Non-pigmented ciliary epithelial cell (primary cell): ENCODE measurements at places on chromosomes 11 and 22.

DNA sequence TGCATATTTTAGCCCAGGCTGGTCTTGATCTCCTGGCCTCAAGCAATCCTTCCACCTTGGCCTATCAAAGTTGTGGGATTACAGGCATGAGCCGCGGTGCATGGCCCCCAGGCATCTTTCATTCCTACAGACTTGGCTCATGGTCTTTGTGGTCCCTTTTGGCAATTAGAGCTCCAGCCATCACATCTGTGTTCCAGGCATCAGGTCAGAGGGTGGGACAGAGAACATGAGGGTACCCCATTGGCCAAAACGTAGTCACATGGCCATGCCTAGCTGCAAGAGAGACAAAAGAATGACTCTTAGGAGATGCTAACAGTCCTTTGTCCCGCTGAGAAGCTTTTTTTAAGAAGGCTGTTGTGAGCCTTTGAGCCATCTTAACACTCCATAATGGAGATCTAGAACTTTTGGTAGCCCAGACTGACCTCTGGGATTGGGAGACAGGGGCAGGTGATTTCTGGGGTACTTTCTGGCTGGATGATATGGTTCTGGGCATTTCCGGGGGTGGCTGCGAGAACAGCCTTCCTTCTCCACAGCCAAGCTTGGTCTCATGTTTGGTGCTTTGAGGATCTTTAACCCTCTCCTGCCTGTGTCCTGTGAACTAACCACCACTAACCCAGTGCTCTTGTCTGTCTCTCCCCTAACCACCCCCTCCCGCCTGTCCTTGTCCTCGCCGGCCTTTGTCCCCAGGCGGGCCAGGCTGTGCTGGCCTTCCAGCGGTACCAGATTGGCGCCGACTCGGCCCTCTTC, 18.4 kb upstream of the TAB1 start:
- no peak for DNase-seq

DNA sequence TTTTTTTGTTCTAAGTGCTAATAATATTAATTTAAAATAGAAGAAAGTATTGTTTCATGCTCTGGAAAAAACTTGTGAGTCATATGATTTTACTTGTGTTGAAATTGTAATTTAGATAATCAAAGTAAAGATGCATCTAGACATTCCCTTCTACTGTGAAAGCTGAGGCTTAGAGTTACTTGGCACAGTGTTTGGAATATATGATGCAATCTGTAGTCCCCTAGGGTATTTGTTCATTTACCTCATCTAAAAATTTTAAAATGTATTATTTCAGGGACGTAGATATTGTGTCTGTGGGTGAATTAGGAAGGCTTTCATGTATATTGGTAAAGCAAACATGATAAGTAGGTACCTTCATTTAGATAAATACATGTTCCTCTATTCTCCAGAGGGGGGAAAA, 793.5 kb upstream of the CNTN5 start:
- no peak for DNase-seq

- no peak for DNase-seq
Measured at GRCh38 chr11:130886704-130887103, 29.6 kb downstream of the SNX19 start.

DNA sequence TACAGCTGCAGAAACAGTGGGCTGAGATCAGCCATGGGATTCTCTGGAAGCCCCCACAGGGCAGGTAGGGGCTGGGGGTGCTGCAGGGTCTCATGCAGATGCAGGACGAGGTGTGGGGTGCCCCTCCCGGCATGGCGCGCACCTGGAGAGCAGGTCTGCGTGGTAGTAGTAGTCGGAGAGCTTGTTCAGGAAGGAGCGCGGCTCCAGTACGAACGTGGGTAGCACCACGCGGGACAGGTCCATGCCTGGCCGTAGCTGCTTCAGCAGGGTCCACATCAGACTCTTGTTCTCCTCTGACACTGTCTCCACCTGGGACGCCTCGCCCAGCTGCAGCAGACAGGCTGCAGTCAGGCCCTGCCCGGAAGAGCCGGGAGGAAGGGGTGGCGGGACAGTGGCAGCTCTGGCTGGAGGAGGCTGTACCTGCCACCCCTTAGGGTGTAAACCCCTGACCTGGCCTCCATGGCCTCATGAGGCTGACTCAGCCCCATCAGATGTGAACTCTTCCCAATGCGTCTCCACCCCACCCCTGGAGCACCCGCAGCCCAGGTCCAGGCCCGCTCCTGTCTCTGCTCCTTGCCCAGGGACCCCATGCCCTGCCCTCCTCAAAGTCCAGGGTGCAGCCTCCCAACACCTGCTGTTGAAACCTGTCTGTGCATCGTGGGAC, 47.0 kb upstream of the CARS1 start:
- DNase-seq: no peak

GRCh38 chr11:59822989-59823566, 12.5 kb upstream of the MRPL16 start:
- DNase-seq: no peak

GRCh38 chr22:20128902-20129746, 2.5 kb upstream of the ZDHHC8 start:
- no peak for DNase-seq

- DNase-seq: no peak
Measured at GRCh38 chr22:42208362-42208761, 62.1 kb downstream of the TCF20 start.

DNA sequence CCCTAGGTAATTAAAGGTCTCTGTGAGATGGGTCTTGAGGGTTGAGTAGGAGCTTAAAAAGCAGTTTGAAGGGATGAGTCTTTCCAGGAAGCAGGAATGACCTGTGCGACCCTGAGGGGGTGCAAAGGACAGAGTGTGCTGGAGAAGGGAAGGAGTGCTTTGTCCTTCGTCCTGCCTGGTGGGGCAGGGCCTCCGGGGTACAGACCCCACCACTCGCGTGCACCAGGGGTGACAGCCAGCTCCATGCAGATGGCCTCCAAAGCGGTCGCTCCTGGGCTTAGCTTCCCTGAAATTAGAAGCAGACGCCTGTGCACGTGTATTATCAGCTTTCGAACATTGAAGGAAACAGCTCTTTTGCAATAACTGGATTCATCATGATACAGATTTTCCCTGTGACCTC, 959.8 kb downstream of the BRD1 start:
- no peak for DNase-seq

DNA sequence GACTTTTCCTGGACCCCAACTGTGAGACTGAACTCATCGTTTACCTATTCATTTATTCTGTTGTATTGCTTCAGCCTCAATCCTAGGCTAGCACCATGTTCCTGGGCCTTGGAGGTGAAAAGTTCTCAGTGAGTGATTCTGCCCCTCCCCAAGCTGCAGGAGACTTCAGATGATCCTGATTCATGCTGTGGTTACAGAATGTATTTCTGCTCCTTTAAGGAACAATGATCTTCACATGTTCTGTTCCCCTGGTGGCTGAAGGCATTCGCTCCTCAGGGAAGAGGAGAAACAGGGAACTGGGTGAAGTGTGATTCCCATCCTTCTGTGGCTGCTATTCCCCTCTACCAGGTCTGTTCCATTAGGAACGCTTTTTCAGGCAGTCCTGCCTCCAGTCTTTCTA, 2.4 kb downstream of the OR52E1 start:
- no peak for DNase-seq

GRCh38 chr22:28426346-28427132, 253.1 kb downstream of the TTC28 start:
- DNase-seq: no peak

- no peak for DNase-seq
Measured at GRCh38 chr11:66189031-66189745, 79.3 kb upstream of the RAB1B start.

- no peak for DNase-seq
Measured at GRCh38 chr11:68998390-68998911, 14.6 kb downstream of the MRGPRF start.

DNA sequence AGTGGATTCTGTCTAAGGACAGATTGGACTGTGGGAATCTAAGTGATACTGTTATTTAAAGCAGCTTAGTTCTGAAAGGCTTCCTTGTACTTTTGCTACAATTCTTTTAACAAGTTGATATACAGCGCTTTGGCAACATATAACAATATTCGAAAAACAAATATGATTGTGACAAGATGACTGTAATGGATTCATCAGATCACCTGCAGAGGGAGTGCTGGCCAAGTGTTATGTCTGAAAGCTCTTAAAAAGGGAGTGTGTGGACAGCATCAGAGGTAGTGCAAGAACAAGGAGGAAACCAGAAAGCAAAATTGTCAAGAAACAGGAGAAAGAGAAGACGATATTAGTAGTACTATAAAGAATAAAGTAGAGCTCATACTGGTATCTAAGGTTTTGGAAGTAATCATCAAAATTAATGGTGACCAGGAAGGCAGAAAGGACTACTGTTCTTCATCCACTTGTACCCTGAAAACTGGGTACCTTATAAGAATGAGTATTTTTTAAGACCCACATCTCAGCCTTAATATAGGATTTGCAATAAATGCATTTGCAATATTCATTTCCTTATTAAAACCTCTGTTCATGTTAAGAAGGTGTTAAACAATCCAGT, 1112.0 kb upstream of the CCDC90B start:
- DNase-seq: no peak

GRCh38 chr11:72573072-72573854, 101.0 kb downstream of the PDE2A start:
- no peak for DNase-seq

- DNase-seq: no peak
Measured at GRCh38 chr11:2445746-2446551, 1.1 kb downstream of the KCNQ1 start.

DNA sequence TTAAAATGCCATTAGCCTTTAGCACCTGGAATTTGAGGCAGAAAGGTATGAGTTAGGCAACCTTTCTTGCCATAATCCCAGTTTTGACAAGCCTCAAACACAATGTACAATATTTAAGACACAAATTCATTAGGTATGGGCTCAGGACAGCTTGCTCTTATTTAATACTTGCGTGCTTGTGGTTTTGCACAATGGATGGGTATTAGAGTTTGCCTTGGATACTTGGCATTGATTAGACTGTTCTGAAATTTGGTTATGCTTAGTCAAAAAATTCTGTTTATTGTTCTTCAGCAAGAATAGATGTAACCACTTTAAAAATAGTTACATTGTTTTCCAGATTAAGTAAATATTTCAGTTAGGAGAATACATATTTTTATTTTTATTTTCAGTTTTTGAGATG, 5.4 kb upstream of the C11orf65 start:
- no peak for DNase-seq

DNA sequence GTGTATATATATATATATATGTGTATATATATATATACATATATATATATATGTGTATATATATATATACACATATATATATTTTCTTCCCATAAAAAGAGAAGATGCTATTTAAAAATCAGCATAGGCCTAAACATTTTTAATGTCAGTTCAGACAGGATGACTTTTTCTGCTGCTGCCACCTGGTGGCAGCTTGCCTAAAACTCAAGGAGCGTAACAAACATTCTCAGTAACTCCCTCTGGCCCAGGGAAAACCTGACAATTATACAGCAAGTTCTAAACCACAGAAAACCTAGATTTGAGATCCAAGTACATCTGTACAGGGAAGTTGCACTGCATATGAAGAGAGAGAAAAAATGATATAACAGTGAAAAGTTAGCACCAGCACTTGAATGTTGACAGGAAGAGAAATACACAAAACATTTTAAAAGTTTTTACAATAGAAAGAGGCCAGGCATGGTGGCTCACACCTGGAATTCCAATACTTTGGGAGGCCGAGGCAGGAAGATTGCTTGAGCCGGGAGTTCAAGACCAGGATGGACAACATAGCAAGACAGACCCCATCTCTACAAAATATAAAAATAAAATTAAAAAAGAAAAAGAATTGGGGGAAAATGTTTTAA, 16.6 kb downstream of the OR8A1 start:
- peak; percentile 27 for DNase-seq

GRCh38 chr11:10645212-10645795, 48.3 kb downstream of the IRAG1 start:
- no peak for DNase-seq

- DNase-seq: no peak
Measured at GRCh38 chr22:36332623-36333332, 55.0 kb downstream of the MYH9 start.

DNA sequence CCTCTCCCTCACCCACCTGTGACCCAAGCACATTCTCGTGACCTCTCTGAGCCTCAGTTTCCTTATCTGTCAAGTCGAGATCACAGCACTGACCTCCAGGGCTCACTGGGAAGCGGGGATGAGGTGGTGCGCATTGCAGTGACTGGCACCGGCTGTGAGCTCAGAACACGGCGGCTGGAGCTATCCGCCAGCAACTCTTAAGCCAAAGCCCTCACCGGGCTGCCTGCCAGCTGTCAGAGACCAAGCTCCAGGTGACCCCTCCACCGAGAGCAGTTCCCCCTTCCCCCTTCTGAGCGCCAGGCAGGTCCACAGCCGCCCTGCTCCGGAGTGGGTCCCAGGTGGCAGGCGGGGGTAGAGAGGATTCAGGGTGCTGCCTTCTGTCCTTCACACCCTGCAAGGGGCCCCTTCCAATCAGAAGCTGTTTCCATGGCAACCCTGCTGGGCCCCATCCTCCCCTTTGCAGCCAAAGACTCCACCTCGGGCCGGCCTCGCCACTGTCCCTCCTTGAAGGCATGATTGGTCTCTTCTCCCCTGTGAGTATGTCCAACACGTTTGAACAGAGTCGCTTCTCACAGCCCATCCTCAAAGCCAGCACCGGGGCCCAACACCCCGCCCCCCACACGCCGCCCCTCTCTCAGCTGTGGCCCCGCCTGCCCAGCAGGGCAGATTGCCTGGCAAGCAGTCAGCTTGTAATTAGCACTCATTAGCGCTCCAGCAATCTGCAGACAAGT, 98.7 kb downstream of the WNT7B start:
- DNase-seq: no peak

DNA sequence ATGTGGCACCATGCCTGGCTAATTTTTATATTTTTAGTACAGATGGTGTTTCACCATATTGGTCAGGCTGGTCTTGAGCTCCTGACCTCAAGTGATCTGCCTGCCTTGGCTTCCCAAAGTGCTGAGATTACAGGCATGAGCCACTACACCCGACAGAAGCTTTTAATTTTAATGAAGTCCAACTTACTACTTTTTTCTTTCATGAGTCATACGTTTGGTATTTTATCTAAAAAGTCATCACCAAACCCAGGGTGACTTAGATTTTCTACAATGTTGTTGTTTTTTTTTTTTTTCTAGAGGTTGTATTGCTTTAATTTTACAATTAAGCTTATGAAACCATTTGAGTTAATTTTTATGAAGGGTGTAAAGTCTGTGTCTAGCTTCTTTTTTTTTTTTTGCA, 34.9 kb downstream of the JRKL start:
- peak; percentile 17 for DNase-seq

DNA sequence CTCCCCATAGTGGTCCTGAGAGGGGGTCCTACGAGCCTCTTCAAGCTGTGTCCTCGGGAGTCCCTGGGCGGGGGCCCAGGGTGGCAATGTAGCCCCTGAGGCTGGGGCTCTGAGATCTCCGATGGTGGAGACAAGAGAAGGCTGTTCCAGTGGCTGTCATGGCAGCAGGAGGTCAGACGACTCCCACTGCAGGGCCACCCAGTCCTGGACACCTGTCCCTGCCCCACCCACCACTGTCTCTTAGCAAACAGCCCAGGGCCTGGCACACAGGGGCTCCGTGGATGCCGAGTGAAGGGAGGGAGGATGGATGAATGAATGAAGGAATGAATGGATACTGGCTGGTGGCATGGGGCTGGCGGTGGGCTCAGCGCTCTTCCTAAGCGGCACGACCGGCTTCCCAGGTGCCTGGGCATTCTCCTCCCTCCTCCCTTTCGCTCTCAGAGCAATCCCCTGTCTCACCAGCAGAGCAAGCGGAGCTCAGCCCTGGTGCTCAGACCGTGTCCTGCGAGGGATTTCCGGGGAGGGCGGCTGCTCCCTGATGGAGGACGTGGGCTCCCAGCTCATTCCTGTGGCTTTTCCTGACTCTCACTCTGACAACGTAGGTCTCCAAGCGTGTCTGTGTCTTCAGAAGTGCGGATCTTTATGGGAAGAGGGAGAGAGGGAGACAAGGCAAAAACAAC, 1272.6 kb downstream of the BRD1 start:
- no peak for DNase-seq

GRCh38 chr11:131677828-131678470, 307.5 kb downstream of the NTM start:
- no peak for DNase-seq
